Posterior cingulate gyrus (tissue), 11 donors: ENCODE measurements at places on chromosomes 11 and 22.

DNA sequence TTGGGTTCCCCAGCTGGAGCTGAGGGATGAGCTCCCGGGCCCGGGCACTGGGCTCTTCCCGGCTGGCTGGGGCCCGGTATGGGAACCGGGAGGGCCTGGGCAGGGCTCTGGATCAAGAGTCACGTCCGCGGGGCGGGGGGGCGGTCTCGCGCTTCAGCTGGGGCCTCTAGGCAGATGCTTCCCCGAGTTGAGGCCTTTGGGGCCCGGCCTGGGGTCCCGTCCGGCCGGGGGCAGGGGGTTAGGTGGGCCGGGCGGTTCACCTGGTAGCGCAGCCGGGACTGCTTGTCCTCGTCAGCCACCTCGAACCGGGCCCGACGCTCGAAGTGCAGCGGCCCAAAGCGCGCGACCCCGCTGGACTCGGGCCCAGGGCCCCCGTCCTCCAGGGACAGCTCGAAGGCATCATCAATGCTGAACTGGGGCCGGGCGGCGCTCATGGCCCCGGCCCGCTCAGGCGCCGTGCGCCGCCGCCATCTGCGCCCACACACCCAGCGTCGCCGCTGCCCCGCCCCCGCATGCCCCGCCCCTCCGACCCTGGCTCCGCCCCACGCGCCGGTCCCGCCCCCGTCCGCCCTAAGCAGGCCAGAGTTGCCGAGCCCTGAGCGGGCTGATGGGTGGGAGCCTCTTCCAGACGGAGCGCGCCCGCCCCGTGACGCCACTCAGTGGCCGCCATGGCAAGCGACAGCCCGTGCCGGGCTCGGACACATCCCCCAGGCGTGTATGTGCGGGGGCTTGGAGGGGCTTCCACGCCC, at the start of gene TMEM134:
Gene TMEM134 (minus strand): TSS at position 493 of the 749 bp plus-strand sequence. CDS start 59 bp downstream, at position 434.
- DNase-seq: peak; percentile 89

DNA sequence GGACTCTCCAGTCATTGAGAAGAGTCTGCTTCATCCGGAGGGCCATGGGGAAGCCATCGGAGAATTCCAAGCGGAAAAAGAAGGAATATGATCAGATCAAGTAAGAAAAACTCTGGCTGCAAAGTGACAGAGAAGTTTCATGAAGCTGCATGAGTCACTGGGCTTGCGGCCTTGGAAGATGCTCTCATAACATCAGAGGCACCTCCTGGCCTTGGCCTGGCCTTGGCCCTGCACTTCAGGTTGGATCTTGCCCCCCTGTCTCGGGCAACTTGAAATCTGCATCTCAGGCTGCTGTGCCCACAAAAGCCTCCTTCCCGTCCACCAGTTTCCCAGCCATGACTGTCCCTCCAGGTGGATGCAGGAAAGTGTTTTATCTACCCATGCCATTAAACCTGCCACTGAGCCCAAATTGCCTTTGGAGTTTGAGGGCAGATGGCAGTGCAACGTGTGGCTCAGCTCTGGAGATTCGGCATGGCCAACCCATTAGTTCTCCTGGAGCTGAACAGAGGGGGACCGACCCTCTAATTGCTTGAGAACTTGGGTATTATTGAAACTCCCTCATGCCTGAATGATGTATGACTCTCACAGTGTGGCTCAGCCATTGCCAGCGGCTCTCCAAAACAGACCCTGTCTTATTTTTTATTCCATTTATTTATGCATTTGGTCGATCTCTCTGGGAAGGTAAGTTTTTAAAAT, 66.7 kb downstream of the SEZ6L start:
- no peak for DNase-seq

DNA sequence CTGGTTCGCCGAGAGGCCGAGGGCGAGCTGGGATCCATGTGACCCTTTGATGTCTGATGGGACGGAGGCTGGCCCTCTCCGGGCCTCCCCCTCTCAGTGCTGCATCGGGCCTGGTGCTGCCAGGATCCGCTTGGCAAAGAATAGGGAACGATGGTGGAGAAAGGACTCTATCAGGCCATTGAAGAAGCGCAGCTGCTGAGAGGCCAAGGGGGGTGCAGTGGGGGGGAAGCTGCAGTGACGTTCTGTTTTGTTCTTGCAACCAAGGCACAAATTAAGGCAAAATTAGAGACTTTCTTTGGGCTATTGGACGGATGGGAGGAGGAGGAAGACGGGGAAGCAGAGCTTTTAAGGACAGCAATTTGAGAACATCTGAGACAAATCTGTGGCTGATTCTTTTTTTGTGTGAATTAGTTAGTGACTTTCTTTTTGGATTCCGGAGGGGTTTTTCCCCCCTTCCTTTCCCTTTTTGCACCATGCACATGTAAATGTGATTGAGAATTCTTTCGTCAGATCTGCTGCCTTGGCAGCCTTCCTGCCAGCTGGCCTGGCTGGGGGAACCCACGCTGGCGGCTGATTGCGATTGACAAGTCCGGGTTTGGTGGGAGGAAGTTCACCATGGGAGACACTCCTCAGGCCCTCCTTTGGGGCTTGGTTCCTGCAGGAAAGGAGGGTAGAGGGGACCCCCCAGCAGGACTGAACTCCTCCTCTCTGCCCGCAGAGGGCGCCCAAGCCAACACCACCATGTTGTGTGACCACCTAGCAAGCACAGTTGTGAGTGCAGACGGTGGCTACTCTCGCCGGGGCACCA, 214.6 kb downstream of the NTM start:
- peak; percentile 88 for DNase-seq

GRCh38 chr22:33111491-33111890, 53.3 kb upstream of the SYN3 start:
- DNase-seq: no peak

- no peak for DNase-seq
Measured at GRCh38 chr11:10048350-10048749, 245.7 kb downstream of the SBF2 start.

DNA sequence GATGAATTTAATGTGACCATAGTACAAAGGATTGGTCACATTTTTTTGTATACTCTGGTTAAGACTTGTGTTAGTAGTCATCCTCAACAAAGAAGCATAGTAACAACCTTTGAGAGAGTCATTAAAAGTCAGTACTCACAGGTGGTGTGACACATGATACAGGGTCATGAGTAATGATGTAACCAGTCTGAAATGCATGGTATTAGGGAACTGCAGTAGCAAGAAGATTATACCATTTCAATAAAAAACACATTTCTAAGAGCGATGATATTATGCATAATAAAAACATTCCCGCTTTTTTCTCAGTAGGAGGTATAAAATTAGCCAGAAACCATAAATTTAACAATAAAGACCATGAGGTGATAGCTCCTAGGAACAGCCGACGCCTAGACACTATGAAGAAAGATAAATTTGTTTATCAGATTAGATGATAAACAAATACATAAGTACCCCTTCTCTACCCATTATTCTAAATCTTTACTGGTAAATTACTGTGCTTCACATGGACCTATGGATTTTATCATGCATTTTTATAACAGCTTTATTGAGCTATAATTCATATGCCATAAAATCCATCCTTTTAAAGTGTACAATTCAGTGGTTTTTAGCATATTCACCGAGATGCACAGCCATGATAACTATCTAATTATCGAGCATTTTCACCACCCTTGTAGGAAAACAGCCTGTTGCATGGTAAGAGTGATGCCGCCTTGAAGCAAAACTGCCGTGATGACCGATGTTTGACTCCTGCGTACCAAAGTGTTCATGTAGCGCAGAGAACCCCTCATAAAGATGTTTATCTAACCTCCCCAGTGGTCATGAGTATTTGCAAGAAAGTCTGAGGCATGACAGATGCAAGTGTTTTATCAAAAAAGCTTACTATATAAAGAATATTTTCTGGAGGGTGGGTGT, 41.8 kb downstream of the TMPRSS5 start:
- DNase-seq: no peak

- no peak for DNase-seq
Measured at GRCh38 chr11:97667057-97667456, 1277.2 kb downstream of the JRKL start.

DNA sequence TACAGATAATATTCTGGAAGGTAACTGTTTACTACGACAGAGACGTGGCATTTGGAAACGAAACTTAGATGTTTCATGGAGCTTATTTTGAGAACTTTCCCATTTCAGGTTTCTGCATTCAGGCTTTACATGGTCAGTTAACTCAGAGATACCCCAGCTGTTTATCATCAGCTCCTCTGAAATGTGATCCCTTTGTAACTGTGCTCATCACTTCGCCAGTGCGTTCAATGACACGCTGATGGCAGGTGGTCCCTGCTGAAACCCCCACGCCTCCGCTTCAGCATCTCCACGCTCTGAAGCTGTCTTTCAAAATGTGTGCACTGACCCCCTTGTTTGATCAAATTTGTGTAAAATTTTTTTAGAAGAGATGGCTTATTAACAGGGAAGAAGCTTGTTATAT, 30.5 kb downstream of the ALG12 start:
- DNase-seq: no peak

- no peak for DNase-seq
Measured at GRCh38 chr11:100174881-100175280, 512.2 kb upstream of the ARHGAP42 start.

DNA sequence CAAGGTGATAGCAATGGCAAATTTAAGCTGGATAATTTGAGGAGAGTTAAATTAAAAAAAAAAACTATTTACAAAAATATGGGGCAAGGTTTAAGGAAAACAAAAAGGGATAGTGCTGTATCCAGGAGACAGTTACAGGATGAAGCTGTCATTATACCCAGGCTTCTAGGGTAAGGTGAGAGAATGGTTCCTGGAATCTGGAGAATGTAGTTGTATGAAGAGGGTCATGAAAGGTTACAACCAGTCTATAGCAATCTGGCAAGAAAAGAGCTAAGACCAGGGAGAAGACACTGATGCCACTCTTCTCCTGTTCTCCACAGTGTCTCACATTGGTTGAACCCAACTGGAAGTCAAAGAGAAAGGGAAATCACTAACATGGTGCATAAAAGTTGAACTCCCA, 144.9 kb downstream of the SOX6 start:
- no peak for DNase-seq

DNA sequence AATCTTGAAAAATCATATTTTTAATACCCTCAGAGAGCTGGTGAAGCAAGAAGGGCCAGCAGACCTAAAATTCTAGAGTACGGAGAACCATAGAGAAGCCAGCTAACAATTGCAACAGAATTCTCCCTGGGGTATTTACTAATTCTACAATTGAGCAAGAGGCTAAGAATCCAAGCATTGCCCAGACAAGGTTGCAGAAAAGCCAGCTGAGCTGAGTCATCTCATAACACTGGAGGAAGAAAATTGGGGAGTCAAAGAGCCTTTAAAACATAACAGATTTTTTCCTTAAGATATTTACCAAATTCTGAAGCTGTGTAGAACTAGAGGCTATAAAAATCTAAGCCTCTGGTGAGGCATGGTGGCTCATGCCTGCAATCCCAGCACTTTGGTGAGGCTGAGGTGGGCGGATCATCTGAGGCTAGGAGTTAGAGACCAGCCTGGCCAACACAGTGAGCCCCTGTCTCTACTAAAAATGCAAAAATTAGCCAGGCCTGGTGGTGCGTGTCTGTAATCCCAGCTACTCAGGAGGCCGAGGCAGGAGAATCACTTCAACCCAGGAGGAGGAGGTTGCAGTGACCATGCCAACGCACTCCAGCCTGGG, 13.6 kb upstream of the TMEM216 start:
- DNase-seq: no peak

DNA sequence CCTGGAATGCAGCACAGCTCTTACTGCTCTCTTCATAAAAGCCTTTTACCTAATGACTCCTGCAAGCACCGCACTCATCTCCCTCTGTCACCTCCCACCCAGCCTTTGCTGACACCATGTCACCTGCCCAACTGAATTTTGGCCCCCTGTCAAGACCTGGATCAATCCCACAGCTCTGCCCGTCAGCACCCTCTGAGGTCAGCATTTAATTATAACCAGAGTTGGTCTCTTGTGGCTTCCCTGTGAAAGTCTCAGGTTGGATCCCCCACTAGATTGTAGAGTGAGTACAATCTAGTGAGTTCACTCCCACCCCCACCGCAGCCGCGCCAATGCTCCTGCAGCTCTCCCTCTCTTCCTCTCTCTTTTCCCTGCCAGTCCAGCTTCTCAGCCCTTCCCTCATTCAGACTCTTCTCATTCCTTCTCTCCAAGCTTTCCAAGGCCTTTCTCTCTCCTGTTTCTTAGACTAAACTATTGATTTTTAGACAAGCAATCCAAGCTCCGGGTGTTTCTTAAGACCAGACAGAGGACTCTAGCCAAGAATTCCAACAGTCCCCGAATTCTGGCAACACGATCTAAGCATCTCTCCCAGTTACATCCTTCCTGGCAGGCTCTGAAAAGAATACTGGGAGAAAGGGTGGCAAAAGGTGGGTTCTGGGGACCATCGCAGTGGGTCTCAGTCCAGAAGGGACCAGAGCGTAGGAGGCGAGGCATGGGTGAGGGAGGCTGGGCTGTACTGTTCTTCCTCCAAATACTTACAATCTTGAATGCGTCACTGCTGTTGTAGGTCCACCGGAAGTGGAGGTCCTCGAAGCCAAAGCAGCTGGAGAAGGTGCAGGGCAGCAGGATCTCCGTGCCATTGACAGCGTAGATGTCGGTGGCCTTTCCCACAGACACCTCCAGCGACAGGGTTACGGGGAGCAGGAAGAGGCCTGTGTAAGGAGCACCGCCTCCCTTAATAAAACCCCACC, 8.0 kb downstream of the SCN4B start:
- no peak for DNase-seq

DNA sequence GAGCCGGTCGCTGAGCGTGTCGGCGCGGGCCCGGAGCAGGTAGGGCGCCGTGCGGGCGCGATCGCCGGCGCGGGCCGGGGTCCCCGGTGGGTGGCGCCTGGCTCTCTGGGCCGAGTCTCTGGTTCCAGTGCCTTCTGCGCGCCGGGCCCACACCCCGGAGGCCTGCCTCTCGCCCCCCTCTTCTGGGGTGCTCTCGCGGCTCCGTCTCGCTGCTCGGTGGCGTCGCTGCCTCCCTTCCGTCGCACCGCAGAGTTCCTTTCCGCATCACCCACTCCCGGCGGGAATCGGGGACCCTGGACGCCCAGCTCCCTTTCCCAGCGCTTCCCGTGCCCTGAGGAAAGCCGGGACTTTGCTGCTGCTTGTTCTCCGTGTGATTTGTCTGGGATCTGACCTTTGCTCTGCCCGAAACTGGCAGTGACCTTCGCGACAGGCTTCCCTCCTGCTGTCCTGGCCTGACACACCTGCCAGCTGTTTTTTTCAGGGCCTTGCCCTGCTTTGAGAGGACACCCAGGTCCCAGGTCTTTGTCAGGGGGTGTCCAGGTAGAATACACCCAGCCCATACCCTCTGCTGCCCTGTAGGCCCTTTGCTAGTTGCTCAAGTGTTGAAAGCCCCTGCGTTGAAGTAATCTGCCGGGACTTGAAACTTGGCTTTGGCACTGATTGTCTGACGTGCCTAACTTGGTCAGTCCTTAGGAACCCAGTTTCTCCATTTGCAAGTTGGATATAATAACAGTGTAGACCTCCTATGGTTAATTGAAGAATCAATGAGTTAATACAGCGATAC, 711 bp downstream of the FDX1 start:
- no peak for DNase-seq

GRCh38 chr11:19633276-19633675, 79.4 kb upstream of the NAV2 start:
- DNase-seq: peak; percentile 37
